ENCODE measurements at places on chromosomes 4 and X.

- no peak for DNase-seq
Measured at GRCh38 chr4:90449626-90450025, 322.4 kb downstream of the CCSER1 start.

GRCh38 chr4:135197641-135198040 is 996.1 kb upstream of the PABPC4L start:
- no peak for DNase-seq

- DNase-seq, result no peak
Measured at GRCh38 chr4:142331646-142332045, 514.5 kb downstream of the INPP4B start.

DNA sequence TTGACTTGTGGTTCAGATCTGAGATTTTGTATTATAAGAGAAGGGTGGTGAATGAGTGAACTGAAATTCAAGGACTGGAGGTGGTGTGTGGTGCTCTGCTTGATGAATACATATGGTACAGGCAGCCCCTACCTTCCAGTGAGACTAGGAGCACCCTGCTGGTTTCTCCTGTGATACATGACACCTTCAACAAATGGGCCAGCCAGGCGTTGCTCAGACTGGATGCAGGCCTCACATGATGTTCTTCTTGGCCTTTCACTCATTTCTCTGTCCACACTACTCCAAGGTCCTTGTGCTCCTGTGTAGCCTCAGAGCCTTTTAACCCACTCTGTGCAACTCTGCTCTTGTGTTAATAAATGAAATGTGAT is 67.2 kb downstream of the FNIP2 start:
- DNase-seq, result no peak

DNA sequence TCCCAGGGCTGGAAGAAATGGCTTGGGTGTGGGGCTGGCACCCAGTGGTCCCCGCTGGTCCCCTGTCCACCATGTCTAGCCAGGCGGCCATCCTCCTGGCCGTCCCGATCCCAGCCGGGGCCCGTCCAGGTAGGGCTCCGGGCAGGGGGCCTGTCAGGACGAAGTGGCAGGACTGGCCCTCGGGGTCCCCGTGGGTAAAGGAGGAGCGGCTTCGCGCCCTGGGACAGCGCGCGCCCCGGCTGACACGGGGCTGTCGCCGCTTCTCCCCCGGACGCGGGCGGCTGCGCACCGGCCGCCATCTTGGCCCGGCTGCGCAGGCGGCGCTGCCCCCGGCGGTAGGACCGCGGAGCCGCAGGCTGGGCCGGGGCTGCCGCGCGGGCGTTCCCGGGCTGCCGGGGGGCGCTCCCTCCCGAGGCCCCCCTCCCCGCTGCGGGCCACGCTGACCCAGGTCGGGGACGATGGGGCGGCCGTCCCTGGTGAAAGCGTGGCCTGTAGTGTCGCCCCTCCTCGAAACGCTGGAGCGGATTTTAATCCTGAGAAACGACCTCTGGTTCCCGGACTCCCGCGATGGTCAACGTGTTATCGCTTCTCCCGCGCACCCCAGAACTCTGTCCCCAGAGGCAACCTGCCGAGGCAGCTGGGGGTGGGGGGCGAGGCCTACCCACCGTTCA is 60.4 kb upstream of the BCOR start:
- no peak for DNase-seq

- no peak for DNase-seq
Measured at GRCh38 chr4:119303587-119304305, 18.2 kb downstream of the FABP2 start.

GRCh38 chr4:122341886-122342285 is 36.9 kb upstream of the ADAD1 start:
- no peak for DNase-seq

DNA sequence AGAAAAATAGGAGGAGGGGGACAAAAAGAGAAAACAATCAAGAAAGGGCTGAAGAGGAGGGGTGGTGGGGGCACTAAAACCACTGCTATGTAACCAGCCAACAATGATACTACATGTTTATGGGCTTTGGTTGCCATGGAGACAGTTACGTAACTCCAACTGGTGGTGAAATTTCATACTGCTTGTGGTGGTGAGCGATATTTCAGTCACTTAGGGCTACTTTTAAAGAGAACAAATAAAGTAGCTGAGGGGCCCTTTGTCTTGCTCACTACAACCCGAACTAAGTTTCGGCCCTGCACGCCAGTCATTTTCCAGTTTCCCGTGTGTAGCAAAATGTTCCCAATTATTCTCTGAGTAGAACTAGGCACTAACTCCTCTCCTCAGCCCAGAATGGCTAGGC is 275.2 kb upstream of the EDA2R start:
- DNase-seq, result no peak
